ENCODE measurements at places on chromosomes 12 and 14. TPM values are rescaled to one million over a fixed set of nuclear protein-coding genes. Genes with fewer than 3 reads are reported as not detected.

- DNase-seq = no peak
- no peak overlapping the region for H3K27ac ChIP-seq
These were observed 67.2 kb downstream of the NOS1 start for GRCh38 chr12:117294189-117294603.

DNA sequence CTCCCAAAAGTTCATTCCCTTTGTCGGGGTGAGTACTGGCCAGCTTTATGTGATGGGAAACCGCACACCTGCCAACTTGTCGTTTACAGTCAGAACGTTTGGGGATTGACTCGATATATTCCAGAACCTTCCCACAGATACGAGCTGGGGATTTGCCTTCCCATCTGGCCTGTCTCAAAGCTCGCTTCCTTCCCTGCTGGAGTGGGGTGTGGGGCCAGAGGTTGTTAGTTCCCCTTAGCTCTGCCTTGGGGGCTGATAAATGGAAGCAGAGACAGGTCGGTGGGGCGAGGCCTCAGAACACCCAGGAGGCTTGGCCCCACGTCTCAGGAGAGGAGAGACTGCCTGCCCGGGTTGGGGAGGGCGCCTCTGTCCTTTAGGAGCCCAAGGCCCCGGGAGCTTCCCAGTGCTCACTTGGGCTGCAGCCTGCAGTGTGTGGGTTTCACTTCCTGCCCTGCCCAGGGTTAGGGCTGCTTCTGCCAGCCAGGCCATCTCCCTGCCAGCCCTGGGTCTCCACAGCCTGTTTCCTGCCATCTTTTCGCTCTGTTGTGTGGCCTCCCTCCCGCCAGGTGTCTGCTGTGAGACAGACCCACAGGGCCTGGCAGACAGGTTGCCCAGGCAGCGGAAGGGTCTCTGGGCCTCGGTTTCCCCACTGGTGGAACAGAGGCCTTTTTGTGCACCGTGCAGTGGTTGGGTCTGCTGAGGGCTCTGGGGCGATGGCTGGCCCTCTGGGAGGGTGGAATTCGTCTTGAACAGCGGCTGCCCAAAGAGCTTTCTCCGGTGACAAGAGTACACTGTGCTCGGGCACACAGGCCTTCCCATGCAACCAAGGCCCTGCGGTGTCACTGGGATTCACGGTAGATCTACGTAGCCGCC is 8.1 kb upstream of the TEX22 start:
- no peaks in the 10 kb centered on the region for H3K27me3 ChIP-seq
- H3K4me1 ChIP-seq = peaks cover 9% of the 10 kb centered on the region
- H3K4me3 ChIP-seq = peak overlapping the region; percentile 27

- no peaks in the 10 kb centered on the region for H3K27me3 ChIP-seq
- no peak for DNase-seq
- H3K4me3 ChIP-seq = no peak overlapping the region
These were observed 7.9 kb downstream of the PFKM start for GRCh38 chr12:48126953-48127630.

- H3K27me3 ChIP-seq = no peaks in the 10 kb centered on the region
- no peak overlapping the region for H3K27ac ChIP-seq
- no peaks in the 10 kb centered on the region for H3K36me3 ChIP-seq
- H3K4me1 ChIP-seq = no peaks in the 10 kb centered on the region
- no peak for DNase-seq
- H3K4me3 ChIP-seq = no peak overlapping the region
These were observed 149.0 kb downstream of the EFCAB11 start for GRCh38 chr14:89805501-89805900.

GRCh38 chr12:127531542-127531941 is 735.4 kb upstream of the TMEM132C start:
- no peak overlapping the region for H3K27ac ChIP-seq
- no peaks in the 10 kb centered on the region for H3K36me3 ChIP-seq
- H3K4me3 ChIP-seq = no peak overlapping the region
- no peak for DNase-seq

GRCh38 chr14:65949711-65950516 is 536.3 kb upstream of the CCDC196 start:
- H3K4me1 ChIP-seq = no peaks in the 10 kb centered on the region
- peaks cover 66% of the 10 kb centered on the region for H3K27me3 ChIP-seq
- H3K36me3 ChIP-seq = no peaks in the 10 kb centered on the region
- no peak overlapping the region for H3K27ac ChIP-seq
- no peak overlapping the region for H3K4me3 ChIP-seq
- no peak for DNase-seq

GRCh38 chr12:121719926-121720414 is 7.4 kb downstream of the TMEM120B start:
- peak overlapping the region; percentile 14 for H3K27ac ChIP-seq
- DNase-seq = no peak
- no peak overlapping the region for H3K4me3 ChIP-seq
- H3K36me3 ChIP-seq = no peaks in the 10 kb centered on the region

GRCh38 chr12:12837025-12837812 is 24.1 kb downstream of the DDX47 start:
- no peak overlapping the region for H3K4me3 ChIP-seq
- H3K27ac ChIP-seq = no peak overlapping the region
- peaks cover 20% of the 10 kb centered on the region for H3K36me3 ChIP-seq
- no peaks in the 10 kb centered on the region for H3K27me3 ChIP-seq
- DNase-seq = peak; percentile 25

DNA sequence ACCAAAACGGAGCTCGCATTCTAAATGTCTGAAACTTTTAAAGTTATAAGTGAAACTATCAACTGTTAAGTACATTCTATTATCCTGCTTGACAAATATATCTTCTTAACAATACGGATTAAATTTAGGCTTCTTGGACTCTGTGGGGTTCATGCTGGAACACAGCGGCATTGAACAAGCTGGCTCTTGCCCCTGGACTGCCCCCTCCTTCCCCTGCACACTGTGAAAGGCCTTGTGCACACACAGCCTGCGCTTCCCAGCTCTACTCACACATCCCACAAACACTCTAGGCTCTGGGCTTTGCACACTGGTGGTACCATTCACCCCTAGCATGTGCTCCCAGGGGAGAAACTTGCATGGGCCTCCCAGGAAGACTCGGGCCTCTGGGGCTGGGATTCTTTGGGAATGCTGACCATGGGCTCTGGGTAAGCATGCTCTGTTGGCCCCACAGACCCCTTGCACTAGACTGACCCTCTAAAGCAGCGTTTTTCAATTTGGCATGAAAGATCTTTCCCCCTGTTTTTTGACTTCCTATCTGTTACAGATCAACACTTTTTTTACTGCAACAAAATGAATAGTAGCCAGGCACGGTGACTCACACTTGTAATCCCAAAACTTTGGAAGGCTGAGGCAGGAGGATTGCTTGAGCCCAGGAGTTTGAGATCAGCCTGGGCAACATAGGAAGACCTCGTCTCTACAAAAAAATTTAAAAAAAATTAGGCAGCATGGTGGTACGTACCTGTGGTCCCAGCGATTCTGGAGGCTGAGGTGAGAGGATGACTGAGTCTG is 96.2 kb upstream of the CPM start:
- no peak for DNase-seq
- H3K4me1 ChIP-seq = no peaks in the 10 kb centered on the region
- H3K27ac ChIP-seq = no peak overlapping the region
- no peaks in the 10 kb centered on the region for H3K36me3 ChIP-seq
- no peak overlapping the region for H3K4me3 ChIP-seq
- peaks cover 6% of the 10 kb centered on the region for H3K27me3 ChIP-seq

GRCh38 chr12:125533434-125534029 is 468.3 kb downstream of the AACS start:
- H3K36me3 ChIP-seq = no peaks in the 10 kb centered on the region
- no peak for DNase-seq
- no peak overlapping the region for H3K4me3 ChIP-seq
- peaks cover 8% of the 10 kb centered on the region for H3K27me3 ChIP-seq

- peaks cover 5% of the 10 kb centered on the region for H3K36me3 ChIP-seq
- H3K27me3 ChIP-seq = peaks cover 34% of the 10 kb centered on the region
- no peak for DNase-seq
These were observed 51.6 kb downstream of the MVK start for GRCh38 chr12:109625131-109625559.

DNA sequence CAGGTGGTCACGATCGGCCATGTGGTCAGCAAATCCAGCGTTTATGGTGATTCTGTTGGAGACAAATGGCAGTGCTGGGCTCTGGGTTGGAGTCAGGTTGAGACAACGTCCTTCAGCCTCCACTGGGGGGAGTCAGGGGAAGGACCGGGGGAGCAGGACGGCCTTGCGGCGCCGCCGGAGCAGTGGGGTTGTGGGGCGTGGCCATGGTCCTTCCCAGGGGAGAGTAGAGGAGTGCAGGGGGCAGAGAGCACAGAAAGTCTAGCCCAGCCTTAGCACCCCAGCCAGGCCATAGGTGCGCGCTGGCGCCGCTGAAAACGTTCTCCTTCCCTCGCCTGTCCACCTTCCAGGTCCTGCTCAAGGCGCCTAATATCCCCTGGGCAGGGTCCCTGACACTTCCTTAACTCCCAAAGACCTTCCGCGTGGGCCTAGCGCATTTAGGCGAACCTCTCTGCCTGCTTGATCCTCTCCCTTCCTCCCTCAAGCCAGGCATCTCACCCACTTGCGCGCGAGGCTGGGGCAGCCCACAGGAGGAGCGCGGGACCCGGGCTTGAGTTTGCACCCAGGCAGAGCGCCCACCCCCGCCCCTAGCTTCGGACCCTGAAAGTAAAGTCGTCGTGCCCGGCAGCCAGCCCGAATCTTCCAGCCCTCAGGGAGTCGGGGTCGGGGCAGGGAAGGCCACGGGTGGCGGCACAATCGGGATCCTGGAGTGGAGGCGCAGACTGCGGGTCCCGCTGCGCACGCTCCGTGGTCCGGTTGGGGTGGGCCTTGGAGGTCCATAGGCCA is 3.1 kb upstream of the KIF26A start:
- peaks cover 74% of the 10 kb centered on the region for H3K27me3 ChIP-seq
- peaks cover 16% of the 10 kb centered on the region for H3K4me1 ChIP-seq
- no peak for DNase-seq
- H3K36me3 ChIP-seq = peaks cover under 1% of the 10 kb centered on the region

GRCh38 chr14:91125271-91125660 is 11.4 kb downstream of the DGLUCY start:
- no peak for DNase-seq
- H3K4me3 ChIP-seq = no peak overlapping the region
- no peaks in the 10 kb centered on the region for H3K27me3 ChIP-seq
- peaks cover 22% of the 10 kb centered on the region for H3K4me1 ChIP-seq
- H3K36me3 ChIP-seq = peaks cover 12% of the 10 kb centered on the region

DNA sequence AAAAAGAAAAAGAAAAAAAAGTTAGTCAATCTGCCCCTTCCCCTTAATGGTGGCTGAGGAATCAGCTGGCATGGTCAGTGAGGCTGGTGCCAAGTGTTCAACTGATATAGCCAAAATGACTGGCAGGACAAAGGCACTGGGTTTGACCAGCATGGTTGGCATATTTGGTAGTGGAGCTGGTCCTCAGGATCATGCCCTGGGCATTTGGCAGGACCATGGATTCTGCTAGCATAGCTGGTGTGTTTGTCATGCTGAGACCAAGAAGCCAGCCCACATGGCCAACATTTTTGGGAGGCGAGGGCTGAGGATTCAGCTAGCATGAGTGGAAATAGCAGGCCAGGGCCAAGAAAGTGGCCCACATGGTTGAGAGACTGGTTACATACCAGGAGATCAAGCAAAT is 136.5 kb downstream of the FBXL14 start:
- H3K36me3 ChIP-seq = peaks cover 3% of the 10 kb centered on the region
- H3K27me3 ChIP-seq = no peaks in the 10 kb centered on the region
- no peak for DNase-seq
- no peak overlapping the region for H3K4me3 ChIP-seq

- H3K36me3 ChIP-seq = no peaks in the 10 kb centered on the region
- H3K4me1 ChIP-seq = no peaks in the 10 kb centered on the region
- H3K27ac ChIP-seq = no peak overlapping the region
- no peak for DNase-seq
- H3K4me3 ChIP-seq = no peak overlapping the region
- H3K27me3 ChIP-seq = peaks cover 26% of the 10 kb centered on the region
These were observed 756 bp downstream of the RNASE7 start for GRCh38 chr14:21042918-21043317.

DNA sequence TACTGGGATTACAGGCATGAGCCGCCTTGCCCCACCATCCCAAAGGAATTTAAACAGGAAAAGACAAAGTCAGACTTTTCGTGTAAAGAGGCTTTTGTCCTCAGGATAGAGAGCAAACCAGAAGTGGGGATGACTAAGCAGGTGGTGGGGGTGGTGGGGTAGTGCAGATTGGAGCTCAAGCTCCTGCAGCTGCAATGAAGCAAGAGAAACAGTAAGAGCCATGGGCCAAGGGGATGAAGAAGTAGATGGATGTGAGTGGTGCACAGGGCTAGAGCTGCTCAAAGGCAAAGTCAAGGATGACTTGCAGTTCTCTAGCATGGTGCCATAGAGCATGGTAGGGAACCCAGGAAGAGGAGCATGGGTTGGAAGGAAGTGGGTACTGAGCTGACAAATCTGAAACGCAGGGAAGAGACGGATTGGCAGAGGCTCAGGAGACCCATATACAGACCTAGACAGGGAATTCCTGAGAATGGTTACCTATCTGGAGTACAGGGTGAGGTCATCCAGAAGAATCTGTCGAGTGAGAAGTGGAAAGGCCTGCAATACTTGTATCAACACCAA is 11.4 kb upstream of the RNF34 start:
- H3K36me3 ChIP-seq = no peaks in the 10 kb centered on the region
- peaks cover 6% of the 10 kb centered on the region for H3K4me1 ChIP-seq
- DNase-seq = no peak

DNA sequence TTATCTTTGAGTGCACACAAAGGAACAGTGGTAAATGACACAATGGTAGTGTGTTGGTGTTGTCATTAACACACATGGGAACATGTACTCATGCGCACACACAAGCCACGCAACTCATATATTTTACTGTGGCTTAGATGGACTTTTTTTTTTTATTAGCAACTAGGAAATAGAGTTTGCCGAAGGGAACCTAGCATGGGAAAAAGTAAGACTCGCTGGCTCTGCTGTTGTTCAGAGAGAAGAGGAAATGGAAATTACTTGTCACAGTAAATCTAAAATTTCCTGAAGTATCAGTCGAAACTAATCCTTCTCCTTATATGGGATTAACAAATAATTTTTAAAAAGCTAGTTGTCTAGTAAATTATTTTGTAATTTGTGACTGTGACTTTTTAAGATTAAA is 33.7 kb upstream of the IL22 start:
- no peak for DNase-seq
- no peak overlapping the region for H3K27ac ChIP-seq
- H3K4me3 ChIP-seq = no peak overlapping the region
- H3K4me1 ChIP-seq = no peaks in the 10 kb centered on the region
- no peaks in the 10 kb centered on the region for H3K36me3 ChIP-seq
- no peaks in the 10 kb centered on the region for H3K27me3 ChIP-seq

GRCh38 chr14:72619111-72619571 is 274.8 kb downstream of the DPF3 start:
- no peak overlapping the region for H3K27ac ChIP-seq
- no peak overlapping the region for H3K4me3 ChIP-seq
- H3K27me3 ChIP-seq = peaks cover under 1% of the 10 kb centered on the region

GRCh38 chr14:63800651-63801375 is 52.0 kb upstream of the SYNE2 start:
- no peak overlapping the region for H3K4me3 ChIP-seq
- H3K4me1 ChIP-seq = peaks cover 3% of the 10 kb centered on the region
- no peak for DNase-seq

GRCh38 chr14:52877628-52878027 is 73.2 kb downstream of the FERMT2 start:
- no peaks in the 10 kb centered on the region for H3K27me3 ChIP-seq
- H3K4me3 ChIP-seq = no peak overlapping the region
- no peak overlapping the region for H3K27ac ChIP-seq
- no peaks in the 10 kb centered on the region for H3K4me1 ChIP-seq

The PDE6H gene
- polyA plus RNA-seq = not detected

The OR6C2 gene
- polyA plus RNA-seq = not detected

The SIX4 gene
- polyA plus RNA-seq = not detected

The GLIPR1L1 gene
- polyA plus RNA-seq = not detected

The TESPA1 gene
- polyA plus RNA-seq = 18.0 TPM

The KLRC2 gene
- polyA plus RNA-seq = not detected

The MORN3 gene
- polyA plus RNA-seq = 0.56 TPM
